ENCODE measurements at places on chromosomes 6 and 20. TPM values are rescaled to one million over a fixed set of nuclear protein-coding genes. Genes with fewer than 3 reads are reported as not detected.

GRCh38 chr6:166752928-166753721 lies 126.1 kb upstream of the RPS6KA2 start:
- H3K4me1 ChIP-seq, result no peaks in the 10 kb centered on the region
- H3K27ac ChIP-seq, result no peak overlapping the region
- no peaks in the 10 kb centered on the region for H3K36me3 ChIP-seq
- no peak overlapping the region for H3K4me3 ChIP-seq
- DNase-seq, result no peak
- no peaks in the 10 kb centered on the region for H3K27me3 ChIP-seq

GRCh38 chr6:81895511-81896185 lies 143.2 kb upstream of the TENT5A start:
- H3K27ac ChIP-seq, result no peak overlapping the region
- H3K4me3 ChIP-seq, result no peak overlapping the region
- H3K36me3 ChIP-seq, result no peaks in the 10 kb centered on the region
- no peaks in the 10 kb centered on the region for H3K4me1 ChIP-seq

CAP2 gene
- not detected for total RNA-seq

LTB gene
- total RNA-seq, result 835 TPM

LPA gene
- not detected for total RNA-seq

SLC22A7 gene
- total RNA-seq, result not detected

Measured in CD4-positive, alpha-beta memory T cell (primary cell).